ENCODE measurements at places on chromosomes 6 and 20.

- no peak for DNase-seq
Measured at GRCh38 chr6:145497006-145497405, 238.3 kb downstream of the EPM2A start.

DNA sequence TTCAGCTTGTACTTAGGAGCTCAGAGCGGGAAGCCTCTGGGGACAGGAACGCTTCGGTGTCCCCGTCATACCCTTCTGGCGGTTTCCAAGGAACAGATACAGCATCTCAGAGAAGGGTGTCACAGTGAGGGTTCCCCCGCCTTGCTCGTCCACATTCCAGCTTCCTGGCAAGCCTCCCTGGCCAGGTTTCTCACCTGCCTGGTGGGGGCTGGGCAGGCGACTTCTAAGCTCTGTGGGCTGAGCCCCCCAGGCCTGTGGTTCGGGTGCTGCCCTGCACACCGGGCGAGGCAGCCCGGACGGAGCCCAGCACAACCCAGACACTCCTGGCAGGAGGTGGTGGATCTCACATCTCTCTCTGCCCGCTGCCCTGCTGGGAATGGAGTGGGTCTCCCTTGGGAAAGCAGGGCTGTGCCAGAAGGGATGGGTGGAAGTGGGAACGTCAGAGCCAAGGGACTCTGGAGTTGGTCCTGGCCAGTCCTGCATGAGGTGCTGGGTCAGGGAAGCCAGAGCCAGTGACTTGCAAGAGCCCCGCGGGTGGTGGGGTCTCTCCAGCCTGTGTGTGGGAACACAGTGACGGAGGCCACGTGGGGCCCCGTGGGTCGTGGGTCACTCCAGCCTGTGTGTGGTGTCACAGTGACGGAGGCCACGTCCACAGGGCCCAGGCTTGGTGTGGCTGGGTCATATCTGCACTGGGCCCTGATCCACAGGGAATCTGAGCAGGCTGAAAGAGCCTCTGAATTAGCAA is 47.7 kb upstream of the SMOC2 start:
- no peak for DNase-seq

GRCh38 chr6:67680297-67680932 is 954.7 kb upstream of the ADGRB3 start:
- no peak for DNase-seq

GRCh38 chr6:145069966-145070365 is 665.4 kb downstream of the EPM2A start:
- no peak for DNase-seq

DNA sequence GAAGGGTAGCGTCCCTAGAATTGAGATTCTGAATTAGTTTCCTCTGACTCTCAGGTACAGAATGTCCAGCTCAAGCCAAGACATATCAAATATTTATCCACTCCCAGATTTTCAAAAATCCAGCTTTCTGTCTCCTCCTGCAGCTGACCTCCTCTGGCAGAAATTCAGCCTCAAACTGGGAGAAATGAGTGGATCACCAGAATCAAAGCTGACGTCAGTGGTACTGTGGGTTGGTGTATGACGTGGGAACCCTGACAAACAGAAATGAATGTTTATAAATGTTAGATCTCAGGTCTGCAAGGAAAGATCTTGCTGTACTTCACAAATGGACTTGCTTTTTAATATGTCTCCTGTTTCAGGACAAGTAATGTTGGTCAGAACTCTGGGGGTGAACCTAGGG is 595.0 kb downstream of the PTPRT start:
- DNase-seq = no peak

DNA sequence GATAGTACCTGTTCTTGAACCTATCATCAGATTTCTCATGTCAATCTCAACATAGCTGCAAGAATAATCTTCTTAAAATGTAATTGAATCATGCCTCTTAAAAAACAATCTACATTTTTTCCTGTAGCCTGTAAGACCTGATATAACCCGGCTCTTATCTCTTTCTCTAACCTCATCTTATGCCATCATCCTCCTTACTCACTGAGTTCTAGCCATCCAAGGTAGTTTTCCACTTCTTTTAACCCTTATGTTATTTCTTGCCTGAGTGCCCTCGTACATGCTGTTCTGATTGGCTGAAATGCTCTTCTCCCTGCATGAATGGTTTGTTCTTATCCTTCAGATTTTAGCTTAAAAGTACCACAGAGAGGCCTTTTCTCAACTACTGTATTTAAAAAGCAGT is 16.4 kb downstream of the SLC17A5 start:
- DNase-seq = no peak

DNA sequence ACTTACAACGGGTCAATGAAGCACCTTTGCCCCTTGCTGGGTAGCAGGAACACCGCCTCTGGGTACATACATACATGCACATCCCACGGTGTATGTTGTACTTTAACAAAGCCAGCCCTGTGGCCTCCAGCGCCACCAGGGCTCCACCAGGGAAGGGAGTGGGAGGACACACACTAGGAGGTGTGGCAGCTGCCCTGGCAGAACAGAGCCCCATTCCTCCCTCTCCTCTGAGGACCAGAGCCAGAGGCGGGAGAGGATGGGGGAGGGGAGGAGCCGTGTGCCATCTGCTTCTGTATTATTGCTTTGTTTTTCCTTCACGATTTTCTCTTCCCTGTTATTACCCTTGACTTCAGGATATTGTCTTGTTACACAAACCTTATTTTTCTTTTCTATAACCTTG is 105.8 kb upstream of the TRAF3IP2 start:
- no peak for DNase-seq

- peak; percentile 20 for DNase-seq
Measured at GRCh38 chr20:41004531-41005360, 23.9 kb upstream of the TOP1 start.

GRCh38 chr20:760751-761417 is 7.4 kb downstream of the SLC52A3 start:
- DNase-seq = peak; percentile 46

GRCh38 chr6:159395609-159396008 is 226.4 kb downstream of the FNDC1 start:
- DNase-seq = no peak

- no peak for DNase-seq
Measured at GRCh38 chr20:1307171-1307570, 21.8 kb downstream of the SDCBP2 start.

DNA sequence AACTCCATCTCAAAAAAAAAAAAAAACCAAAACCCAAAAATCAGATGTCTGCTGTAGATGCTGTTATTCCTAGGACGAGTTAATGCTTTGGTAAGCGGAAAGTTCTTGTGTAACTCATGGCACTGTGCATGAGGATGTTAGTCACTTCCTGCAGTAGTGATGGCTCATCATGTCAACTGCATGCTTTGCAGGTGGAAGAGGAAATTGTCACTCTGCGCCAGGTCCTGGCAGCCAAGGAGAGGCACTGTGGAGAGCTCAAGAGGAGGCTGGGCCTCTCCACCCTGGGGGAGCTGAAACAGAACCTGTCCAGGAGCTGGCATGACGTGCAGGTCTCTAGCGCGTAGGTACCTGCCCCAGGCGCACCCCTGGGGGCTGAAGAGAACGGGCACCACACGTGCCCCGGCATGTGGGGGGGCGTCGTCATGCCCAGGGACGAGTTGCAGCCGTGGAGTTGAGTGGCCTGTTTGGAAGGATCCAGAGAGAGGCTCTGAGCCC is 8.5 kb downstream of the TPD52L2 start:
- peak; percentile 84 for DNase-seq

DNA sequence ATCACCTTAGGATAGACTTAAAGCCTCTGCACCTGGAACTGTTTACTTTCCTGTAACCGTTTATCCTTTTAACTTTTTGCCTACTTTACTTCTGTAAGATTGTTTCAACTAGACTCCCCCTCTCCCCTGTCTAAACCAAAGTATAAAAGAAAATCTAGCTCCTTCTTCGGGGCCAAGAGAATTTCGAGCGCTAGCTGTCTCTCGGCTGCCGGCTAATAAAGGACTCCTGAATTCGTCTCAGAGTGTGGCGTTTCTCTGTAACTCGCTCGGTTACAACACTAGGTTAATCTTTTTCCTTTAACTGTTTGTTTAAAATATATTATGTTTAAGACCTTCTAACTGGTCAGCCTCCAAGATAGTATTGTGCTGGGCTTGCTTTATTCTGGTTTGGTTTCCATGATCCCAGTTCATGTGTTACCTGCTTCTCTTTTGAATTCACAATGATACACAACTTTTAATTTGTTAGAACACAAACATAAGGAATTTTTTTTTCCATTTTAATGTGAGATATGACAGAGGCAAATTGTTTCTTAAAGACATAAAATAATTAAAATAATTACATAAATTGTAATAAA is 8.7 kb upstream of the NQO2 start:
- DNase-seq = no peak

DNA sequence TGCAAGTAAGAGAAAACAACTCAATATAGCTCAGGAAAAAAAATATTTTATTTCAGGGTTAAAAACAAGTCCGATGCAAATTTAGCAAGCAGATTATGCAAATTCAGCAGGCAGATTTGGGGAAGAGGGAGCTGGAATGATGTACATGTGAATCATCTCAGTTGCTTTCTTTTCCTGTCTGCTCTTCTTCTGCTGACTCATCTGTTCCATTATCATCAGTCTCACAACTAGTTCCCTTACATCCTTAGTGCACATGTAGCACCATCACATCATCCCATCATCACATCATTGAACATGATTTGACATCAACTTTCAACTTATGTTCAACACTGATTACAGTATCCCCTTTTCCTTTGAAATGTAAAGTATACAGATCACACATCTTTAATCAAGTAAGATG is 11.5 kb upstream of the DEFB113 start:
- DNase-seq = peak; percentile 1

DNA sequence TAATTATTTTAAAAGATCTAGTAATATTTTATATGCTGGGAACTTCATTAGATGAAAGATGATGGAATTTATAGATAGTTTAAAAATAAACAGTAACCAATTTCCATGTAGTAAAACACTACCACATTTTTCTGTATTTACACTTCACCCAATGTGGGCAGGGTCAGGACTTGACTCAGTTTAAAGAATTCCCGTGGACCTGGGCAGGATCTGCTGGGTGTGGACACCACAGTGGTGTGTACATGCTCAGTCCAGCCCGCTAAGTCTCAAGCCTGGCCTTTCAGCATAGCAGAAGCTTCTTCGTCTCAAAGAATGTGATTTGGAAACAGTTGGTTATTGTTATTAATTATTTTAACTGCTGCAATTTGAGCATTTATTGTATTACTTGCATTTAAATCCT is 364.2 kb downstream of the SYNE1 start:
- DNase-seq = no peak

DNA sequence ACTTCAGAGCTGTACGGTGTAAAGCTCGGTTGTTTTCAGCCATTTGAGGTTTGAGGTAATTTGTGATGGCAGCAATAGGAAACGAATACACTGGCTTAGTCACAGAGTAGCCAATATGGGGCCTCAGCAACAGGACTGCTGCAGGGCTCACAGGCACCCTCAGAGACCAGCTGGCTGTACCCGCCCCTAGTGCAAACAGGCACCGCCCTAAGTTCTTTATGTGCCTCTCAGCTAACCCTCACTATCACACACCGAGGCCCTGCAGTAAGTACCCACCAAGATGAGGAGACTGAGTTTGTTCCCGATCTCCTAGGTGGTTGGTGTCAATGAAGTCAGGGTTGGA is 11.2 kb upstream of the SERPINB9 start:
- DNase-seq = no peak

DNA sequence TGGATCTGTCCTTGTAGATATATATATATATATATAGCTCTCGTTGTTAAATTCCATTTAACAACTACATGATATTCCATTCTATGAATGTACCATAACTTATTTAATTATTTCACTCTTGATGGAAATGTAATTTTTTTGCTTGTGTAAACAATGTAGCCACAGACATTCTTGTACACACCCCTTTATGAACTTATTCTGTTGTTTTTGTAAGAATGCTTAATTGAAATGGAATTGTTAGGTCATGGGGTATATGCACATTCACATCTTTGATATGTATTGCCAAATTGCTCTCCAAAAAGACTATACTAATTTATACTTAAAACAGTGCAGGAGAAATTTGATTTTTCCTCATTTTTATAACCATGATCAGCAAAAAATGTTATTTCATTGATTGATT is 67.2 kb downstream of the MAP3K4 start:
- no peak for DNase-seq

DNA sequence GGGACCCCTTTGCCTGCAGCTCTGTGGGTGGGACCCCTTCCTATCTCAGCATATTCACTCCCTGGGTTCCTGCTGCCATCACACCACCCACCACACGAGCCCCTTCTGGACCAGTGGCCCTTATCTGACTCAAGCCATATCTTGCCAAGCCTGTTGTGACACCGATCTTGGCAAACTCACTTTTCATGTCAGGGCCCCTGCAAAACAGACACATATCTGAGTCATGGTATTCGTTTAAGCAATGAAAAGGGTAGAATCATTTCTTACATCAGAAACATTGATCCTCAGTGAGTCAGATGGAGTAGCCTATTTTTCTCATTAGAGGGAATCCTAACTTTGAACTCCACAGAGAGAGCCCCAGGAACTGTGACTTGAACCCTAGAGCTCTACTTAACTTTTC is 10.6 kb downstream of the RAET1E start:
- no peak for DNase-seq

GRCh38 chr20:36483209-36483918 is 58.0 kb upstream of the MYL9 start:
- no peak for DNase-seq

GRCh38 chr6:101956961-101957360 is 563.5 kb downstream of the GRIK2 start:
- no peak for DNase-seq

DNA sequence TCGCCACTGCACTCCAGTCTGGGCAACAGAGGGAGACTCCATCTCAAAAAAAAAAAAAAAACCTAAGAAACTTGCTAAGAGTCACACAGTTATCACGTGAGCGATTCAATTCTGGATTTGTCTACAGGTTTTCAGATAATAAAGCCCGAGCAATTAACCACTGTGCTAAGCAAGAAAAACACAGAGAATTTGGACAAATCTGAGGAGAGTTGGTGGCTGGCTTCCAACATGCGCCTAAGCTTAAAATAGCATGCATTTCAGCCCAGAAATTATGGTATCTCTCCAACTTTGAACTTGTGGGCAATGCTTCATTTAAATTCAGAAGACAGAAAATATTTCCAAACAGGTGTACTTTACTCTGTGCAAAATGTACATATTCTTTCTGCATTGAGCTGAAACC is 232.9 kb downstream of the TSHZ2 start:
- no peak for DNase-seq

GRCh38 chr6:62446647-62447316 is 160.8 kb upstream of the KHDRBS2 start:
- no peak for DNase-seq

All from activated CD4-positive, alpha-beta T cell treated with anti-CD3 and anti-CD28 coated beads, Interleukin-2, Interleukin-4, amounts not matched to agents 100 ng/mL and 50 ng/mL, durations not matched to agents 16 hours and 8 hours (primary cell).